ENCODE measurements at places on chromosomes 4 and X.

- no peak for DNase-seq
These were observed 100.6 kb downstream of the AKAP4 start for GRCh38 chrX:50100188-50100587.

- no peak for DNase-seq
These were observed 367.6 kb upstream of the LCORL start for GRCh38 chr4:18389115-18389514.

- no peak for DNase-seq
These were observed 45.3 kb downstream of the TENM3 start for GRCh38 chr4:182288534-182288933.

DNA sequence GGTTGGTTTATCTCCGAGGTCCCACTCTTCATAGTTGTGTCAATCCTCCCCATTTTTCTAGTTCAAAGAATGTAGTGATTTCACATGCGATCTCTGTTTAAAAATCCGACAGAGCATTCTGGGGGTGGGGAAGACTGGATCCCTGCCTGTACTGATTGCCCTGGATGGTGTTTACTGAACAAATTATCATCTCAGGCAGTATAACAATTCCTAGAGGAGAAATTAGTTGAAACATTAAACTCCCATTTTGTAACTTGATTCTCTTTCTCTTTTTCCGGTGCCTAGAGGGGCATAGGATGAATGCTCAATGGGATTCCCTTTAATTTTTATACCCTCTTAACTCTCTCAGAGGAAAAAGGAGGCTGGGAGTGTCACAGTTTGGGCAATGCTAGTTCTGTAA, 10.0 kb upstream of the CWH43 start:
- no peak for DNase-seq

DNA sequence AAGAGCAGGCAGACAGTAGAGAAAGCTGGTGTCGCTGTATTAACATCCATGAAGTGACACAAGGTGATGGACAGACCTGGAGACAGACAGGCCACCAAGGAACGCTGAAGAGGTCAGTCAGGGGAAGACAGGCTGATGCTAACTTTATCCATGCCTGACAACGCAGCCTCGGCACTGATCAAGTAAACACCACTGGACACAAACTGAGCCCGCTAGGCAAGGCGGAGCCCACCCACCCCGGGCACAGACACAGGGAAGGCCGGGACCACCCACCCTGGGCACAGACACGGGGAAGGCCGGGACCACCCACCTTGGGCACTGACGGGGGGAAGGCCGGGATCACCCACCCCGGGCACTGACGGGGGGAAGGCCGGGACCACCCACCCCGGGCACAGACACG, 18.8 kb downstream of the PPP2R3B start:
- no peak for DNase-seq

GRCh38 chrX:134669378-134670098, 11.3 kb upstream of the PLAC1 start:
- DNase-seq, result no peak

DNA sequence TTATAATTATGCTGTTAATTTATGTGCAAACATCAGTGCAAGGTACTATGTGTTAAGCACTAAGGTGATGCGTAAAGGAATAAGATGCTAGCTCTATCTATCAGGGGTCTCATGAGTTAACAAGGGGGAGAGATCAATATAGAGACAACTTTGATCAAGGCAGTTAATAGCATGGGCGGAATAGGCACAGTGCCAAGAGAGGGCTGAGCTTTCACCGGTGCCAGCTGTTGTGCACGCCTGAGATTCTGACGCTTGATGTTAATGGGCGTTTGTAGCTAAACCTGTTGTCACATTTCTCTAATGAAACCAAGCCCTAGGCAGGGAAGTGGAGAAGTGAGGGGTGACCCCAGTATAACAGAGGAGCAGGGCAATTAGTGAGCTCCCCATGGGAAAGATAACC, 86.0 kb upstream of the NMU start:
- DNase-seq, result no peak

DNA sequence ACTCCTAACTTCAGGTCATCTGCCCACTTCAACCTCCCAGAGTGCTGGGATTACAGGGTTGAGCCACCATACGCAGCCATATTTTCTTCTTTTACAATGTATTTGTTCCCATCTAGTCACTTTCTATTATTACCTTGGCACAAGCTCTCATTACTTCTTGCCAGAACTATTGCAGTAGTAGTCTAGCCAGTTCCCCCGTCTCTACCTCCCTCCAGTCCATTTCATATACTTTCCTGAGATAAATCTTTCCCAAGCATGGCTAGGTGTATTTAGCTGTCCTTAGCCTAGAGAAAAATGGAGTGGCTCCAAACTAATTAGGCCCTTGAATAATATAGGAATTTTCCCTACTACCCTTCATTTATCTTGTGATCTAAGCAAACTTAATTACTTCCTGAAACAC, 412.2 kb downstream of the RPA4 start:
- DNase-seq, result no peak

DNA sequence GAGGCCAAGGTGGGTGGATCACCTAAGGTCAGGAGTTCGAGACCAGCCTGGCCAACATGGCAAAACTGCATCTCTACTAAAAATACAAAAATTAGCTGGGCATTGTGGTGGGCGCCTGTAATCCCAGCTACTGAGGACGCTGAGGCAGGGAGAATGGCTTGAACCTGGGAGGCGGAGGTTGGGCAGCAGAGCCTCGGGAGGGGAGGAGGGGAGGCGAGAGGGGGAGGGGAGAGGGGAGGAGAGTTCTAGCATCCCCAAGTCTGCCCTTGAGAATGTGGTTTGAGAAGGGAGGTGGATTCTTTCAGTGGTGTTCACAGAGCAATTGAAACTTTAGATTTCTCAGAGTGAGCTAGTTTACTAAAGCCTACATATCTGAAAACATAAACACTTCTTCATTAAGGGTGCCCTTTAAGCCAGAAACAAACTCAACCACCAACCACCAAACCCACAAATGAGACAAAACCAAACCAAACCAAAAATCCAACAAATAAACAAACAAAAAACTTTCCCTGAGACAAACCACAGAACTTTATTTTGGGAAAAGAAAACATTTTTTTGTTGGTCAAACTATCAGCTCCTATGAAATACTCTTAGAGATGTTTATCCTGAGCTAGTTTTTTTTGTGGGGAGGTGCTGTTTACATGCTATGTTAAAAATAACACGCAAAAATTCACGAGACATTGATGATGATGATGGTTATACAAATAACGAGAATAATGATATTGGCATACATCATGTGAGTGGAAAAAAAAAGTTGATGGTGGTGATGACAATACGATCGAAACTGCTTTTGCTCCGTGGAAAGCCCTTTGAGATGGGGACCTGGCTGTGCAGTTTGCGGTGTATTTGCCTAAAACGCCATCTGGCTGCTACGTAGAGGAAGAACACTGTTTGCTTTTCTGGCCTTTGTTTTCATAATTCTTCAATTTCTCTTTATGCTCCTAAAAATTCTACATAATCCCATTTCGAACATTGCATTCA, 98.2 kb upstream of the PRKX start:
- DNase-seq, result peak; percentile 69

All from CD4-positive, CD25-positive, alpha-beta regulatory T cell (primary cell).